ENCODE measurements at places on chromosomes 7 and 10. TPM values are rescaled to one million over a fixed set of nuclear protein-coding genes. Genes with fewer than 3 reads are reported as not detected.

Gene CDH23
- total RNA-seq: 2.1 TPM

Gene GRID1
- 0.38 TPM for total RNA-seq

Gene CALML3
- total RNA-seq: not detected

Gene ANK3
- 70.2 TPM for total RNA-seq

Gene SPDYE5
- total RNA-seq: not detected

Gene CRHR2
- total RNA-seq: not detected

Gene BAIAP2L1
- 38.4 TPM for total RNA-seq

Gene SAMD9
- not detected for total RNA-seq

Gene C10orf143
- total RNA-seq: 3.5 TPM

- no peak overlapping the region for H3K27ac ChIP-seq
Measured at GRCh38 chr10:129811208-129811607, 152.9 kb downstream of the EBF3 start.

DNA sequence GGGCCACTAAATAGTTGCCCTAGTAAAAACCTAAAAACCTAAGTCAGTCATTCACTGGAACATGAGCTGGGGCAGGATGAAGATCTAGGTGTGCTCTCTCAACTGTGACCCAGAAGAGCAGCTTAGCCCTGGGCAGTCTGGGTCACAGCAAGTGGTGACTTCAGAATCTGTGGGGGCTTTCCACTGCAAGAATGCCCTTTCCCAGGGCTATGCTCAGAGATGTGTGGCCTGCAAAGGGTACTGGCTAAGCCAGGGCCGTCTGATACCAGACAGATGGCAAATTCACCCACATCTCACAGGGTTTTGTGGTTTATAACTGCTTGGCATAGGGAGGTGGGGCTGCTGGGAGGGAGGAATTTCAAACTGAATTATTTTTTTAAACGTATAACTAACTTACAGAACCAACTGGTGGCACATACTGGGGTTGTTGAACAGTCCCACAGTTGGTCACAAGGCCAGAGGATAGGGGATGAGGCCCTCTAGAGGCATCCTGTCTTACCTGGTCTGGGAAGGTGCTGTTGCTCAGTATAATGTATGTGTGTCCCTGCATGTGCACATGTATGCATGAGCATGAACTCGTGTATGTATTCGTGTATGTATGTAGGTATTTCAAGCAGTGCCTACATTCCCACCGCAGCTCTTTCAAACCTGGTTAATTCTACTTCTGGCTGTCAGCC is 63.2 kb downstream of the PRPF18 start:
- H3K4me1 ChIP-seq: no peaks in the 10 kb centered on the region
- peaks cover 41% of the 10 kb centered on the region for H3K36me3 ChIP-seq
- H3K27me3 ChIP-seq: no peaks in the 10 kb centered on the region

DNA sequence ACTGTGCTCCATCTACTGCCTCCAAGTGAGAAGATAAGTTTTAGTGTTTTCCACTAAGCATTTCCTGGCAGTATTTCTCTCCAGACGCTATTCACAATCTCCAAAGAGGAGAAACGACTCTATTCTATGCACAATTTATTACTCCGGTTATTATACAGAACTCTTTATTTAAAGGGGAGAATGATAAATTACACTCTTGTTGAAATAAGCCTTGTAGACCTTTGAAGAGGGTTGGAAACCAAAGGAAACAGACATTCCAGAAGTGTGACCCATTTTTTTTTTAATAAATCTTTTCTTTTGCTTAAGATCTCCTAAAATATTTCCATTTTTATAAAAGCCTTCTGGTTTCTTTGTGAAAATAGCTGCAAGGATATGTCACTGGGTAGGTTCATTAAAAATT is 76.1 kb upstream of the HDAC9 start:
- H3K27me3 ChIP-seq: no peaks in the 10 kb centered on the region
- no peak overlapping the region for H3K4me3 ChIP-seq
- no peak for DNase-seq
- H3K36me3 ChIP-seq: no peaks in the 10 kb centered on the region
- H3K27ac ChIP-seq: no peak overlapping the region

GRCh38 chr7:101021703-101022102 is 1.8 kb downstream of the MUC17 start:
- H3K4me3 ChIP-seq: no peak overlapping the region
- no peaks in the 10 kb centered on the region for H3K36me3 ChIP-seq
- no peak for DNase-seq
- H3K27ac ChIP-seq: no peak overlapping the region
- H3K4me1 ChIP-seq: no peaks in the 10 kb centered on the region

DNA sequence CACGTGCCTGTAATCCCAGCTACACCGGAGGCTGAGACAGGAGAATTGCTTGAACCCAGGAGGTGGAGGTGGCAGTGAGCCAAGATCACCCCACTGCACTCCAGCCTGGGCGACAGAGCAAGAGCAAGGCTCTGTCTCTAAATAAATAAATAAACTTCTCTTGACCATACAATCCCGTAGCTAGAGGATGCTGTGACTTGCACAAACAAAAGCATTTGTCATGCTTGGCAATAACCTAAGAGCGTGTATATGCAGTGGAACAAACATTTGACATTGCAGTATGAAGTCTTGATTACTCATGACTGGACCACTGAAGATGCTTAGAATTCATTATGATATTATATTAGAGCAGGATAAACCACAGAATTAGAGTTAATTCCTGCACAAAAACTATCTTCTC is 1.4 kb upstream of the C7orf57 start:
- no peak overlapping the region for H3K27ac ChIP-seq
- no peaks in the 10 kb centered on the region for H3K36me3 ChIP-seq
- H3K27me3 ChIP-seq: peaks cover 41% of the 10 kb centered on the region
- DNase-seq: no peak
- no peak overlapping the region for H3K4me3 ChIP-seq
- peaks cover 6% of the 10 kb centered on the region for H3K4me1 ChIP-seq

GRCh38 chr7:159000859-159001435 is 143.7 kb downstream of the VIPR2 start:
- no peak overlapping the region for H3K27ac ChIP-seq
- no peaks in the 10 kb centered on the region for H3K27me3 ChIP-seq
- DNase-seq: no peak

GRCh38 chr7:120981888-120982615 is 6.5 kb upstream of the CPED1 start:
- peaks cover 63% of the 10 kb centered on the region for H3K27me3 ChIP-seq
- no peak overlapping the region for H3K27ac ChIP-seq
- no peak for DNase-seq

GRCh38 chr7:32108651-32109050 is 38.4 kb upstream of the PDE1C start:
- no peaks in the 10 kb centered on the region for H3K27me3 ChIP-seq
- H3K4me1 ChIP-seq: no peaks in the 10 kb centered on the region
- DNase-seq: no peak
- H3K27ac ChIP-seq: no peak overlapping the region
- H3K36me3 ChIP-seq: no peaks in the 10 kb centered on the region
- H3K4me3 ChIP-seq: no peak overlapping the region

GRCh38 chr10:69315610-69316312 is 37.5 kb downstream of the HK1 start:
- DNase-seq: peak; percentile 42
- H3K4me3 ChIP-seq: no peak overlapping the region
- no peaks in the 10 kb centered on the region for H3K27me3 ChIP-seq
- no peaks in the 10 kb centered on the region for H3K36me3 ChIP-seq

DNA sequence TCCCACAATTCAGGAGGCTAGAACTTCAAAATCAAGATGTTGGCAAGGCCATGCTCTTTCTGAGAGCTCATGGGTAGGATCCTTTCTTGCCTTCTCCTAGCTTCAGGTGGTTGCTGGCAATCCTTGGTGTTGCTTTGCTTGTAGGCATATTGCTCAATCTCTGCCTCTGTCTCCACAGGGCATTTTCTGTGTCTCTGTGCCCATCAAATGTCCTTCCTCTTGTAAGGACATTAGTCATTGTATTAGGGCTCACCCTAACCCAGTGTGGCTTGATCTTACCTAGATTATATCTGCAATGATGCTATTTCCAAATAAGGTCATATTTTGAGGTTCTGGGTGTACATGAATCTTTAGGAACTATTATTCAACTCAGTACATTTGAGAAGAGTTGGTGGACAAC is 20.1 kb downstream of the BET1 start:
- no peak overlapping the region for H3K27ac ChIP-seq
- no peaks in the 10 kb centered on the region for H3K4me1 ChIP-seq
- no peaks in the 10 kb centered on the region for H3K36me3 ChIP-seq
- DNase-seq: no peak

- H3K27ac ChIP-seq: no peak overlapping the region
- H3K36me3 ChIP-seq: no peaks in the 10 kb centered on the region
- H3K4me3 ChIP-seq: no peak overlapping the region
- no peaks in the 10 kb centered on the region for H3K27me3 ChIP-seq
- H3K4me1 ChIP-seq: no peaks in the 10 kb centered on the region
Measured at GRCh38 chr7:135803143-135803542, 54.5 kb upstream of the FAM180A start.

DNA sequence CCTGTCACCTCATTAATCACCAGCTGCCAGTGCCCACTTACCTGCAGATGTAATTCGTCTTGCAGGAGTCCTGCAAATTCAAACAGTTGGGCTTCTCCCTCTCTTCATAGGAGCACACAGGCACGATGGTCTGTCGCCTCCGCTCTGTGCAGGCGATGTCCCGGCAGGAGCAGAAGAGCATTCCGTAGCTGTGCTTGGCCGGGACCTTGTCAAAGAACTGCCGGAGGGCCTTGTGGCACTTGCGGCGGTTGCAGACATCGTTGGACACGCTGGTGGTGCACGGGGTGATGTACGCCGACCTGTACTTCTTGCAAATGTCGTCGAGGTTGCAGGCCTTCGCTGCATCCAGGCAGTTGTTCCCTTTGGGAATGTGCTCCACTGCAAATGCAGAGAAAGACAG is 147.8 kb downstream of the GFRA1 start:
- H3K27me3 ChIP-seq: no peaks in the 10 kb centered on the region
- no peaks in the 10 kb centered on the region for H3K4me1 ChIP-seq
- H3K4me3 ChIP-seq: no peak overlapping the region
- H3K36me3 ChIP-seq: no peaks in the 10 kb centered on the region

- H3K27me3 ChIP-seq: no peaks in the 10 kb centered on the region
- peak; percentile 51 for DNase-seq
- peak overlapping the region; percentile 88 for H3K4me3 ChIP-seq
- no peak overlapping the region for H3K27ac ChIP-seq
- H3K36me3 ChIP-seq: peaks cover 20% of the 10 kb centered on the region
- H3K4me1 ChIP-seq: no peaks in the 10 kb centered on the region
Measured at GRCh38 chr10:26697922-26698608, 564 bp downstream of the PDSS1 start.

GRCh38 chr10:71605263-71605962 is 114.2 kb downstream of the C10orf105 start:
- no peaks in the 10 kb centered on the region for H3K4me1 ChIP-seq
- H3K36me3 ChIP-seq: no peaks in the 10 kb centered on the region
- H3K4me3 ChIP-seq: no peak overlapping the region
- H3K27ac ChIP-seq: no peak overlapping the region
- no peaks in the 10 kb centered on the region for H3K27me3 ChIP-seq

- no peak overlapping the region for H3K27ac ChIP-seq
- H3K27me3 ChIP-seq: no peaks in the 10 kb centered on the region
- peak; percentile 75 for DNase-seq
- H3K4me3 ChIP-seq: no peak overlapping the region
Measured at GRCh38 chr10:70331486-70332268, 47.9 kb upstream of the NPFFR1 start.

DNA sequence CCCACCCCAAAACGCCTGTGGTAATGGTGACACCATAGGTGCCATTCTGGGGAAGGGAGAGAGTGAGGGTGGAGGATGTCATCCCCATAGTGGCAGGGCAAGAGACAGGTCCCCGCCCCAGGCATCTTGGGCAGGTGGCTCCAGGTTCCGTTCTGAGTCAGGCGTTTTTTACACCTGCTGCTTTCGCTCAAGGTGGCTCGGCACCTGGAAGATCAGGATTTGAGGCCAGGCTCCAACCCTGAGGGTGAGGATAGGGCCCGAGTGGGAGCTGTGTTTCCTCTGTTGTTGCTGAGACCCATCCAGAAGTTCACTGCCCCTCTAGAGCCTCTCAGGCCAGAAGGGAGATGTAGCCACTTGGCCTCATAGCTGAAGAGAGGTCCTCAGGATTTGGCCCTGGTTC is 36.6 kb upstream of the DUSP5 start:
- DNase-seq: peak; percentile 40
- H3K4me1 ChIP-seq: no peaks in the 10 kb centered on the region
- no peaks in the 10 kb centered on the region for H3K36me3 ChIP-seq
- no peak overlapping the region for H3K27ac ChIP-seq
- no peak overlapping the region for H3K4me3 ChIP-seq

- no peak overlapping the region for H3K27ac ChIP-seq
- H3K4me3 ChIP-seq: no peak overlapping the region
- H3K36me3 ChIP-seq: no peaks in the 10 kb centered on the region
- DNase-seq: peak; percentile 85
- H3K4me1 ChIP-seq: peaks cover 8% of the 10 kb centered on the region
Measured at GRCh38 chr10:33115738-33116719, 158.0 kb upstream of the ITGB1 start.

- no peaks in the 10 kb centered on the region for H3K4me1 ChIP-seq
- H3K4me3 ChIP-seq: no peak overlapping the region
- H3K27me3 ChIP-seq: no peaks in the 10 kb centered on the region
- H3K36me3 ChIP-seq: no peaks in the 10 kb centered on the region
- H3K27ac ChIP-seq: no peak overlapping the region
Measured at GRCh38 chr10:8463853-8464252, 409.4 kb downstream of the GATA3 start.

DNA sequence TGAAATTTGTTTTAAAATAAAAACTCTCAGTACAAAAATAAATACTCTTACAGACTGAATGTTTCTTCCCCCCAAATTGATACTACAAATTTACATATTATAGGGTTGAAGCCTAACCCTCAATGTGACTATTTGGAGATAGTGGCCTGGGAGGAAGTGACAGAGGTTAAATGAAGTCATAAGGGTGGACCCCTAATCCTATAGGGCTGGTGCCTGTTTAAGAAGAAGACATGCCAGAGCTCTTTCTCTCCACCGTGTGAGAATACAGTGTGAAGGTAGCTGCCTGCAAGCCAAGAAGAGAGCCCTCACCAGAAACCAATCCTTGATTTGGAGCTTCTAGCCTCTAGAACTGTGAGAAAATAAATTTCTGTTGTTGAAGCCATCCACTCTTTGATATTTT is 67.6 kb downstream of the MCU start:
- H3K36me3 ChIP-seq: no peaks in the 10 kb centered on the region
- H3K27me3 ChIP-seq: no peaks in the 10 kb centered on the region
- no peak for DNase-seq
- no peak overlapping the region for H3K4me3 ChIP-seq

- no peak overlapping the region for H3K27ac ChIP-seq
- H3K4me1 ChIP-seq: peaks cover 6% of the 10 kb centered on the region
- no peak overlapping the region for H3K4me3 ChIP-seq
- DNase-seq: no peak
- H3K36me3 ChIP-seq: no peaks in the 10 kb centered on the region
Measured at GRCh38 chr10:85668522-85668921, 698.1 kb downstream of the GRID1 start.

GRCh38 chr7:106329408-106329807 is 44.6 kb upstream of the NAMPT start:
- no peak for DNase-seq
- H3K4me1 ChIP-seq: peaks cover 6% of the 10 kb centered on the region
- no peak overlapping the region for H3K27ac ChIP-seq
- no peaks in the 10 kb centered on the region for H3K27me3 ChIP-seq
- no peaks in the 10 kb centered on the region for H3K36me3 ChIP-seq

- DNase-seq: no peak
- no peaks in the 10 kb centered on the region for H3K36me3 ChIP-seq
- no peak overlapping the region for H3K27ac ChIP-seq
- peaks cover 13% of the 10 kb centered on the region for H3K4me1 ChIP-seq
- H3K4me3 ChIP-seq: no peak overlapping the region
- no peaks in the 10 kb centered on the region for H3K27me3 ChIP-seq
Measured at GRCh38 chr7:21967598-21968003, 21.9 kb upstream of the CDCA7L start.

GRCh38 chr10:1086787-1087186 is 30.6 kb downstream of the WDR37 start:
- peaks cover 51% of the 10 kb centered on the region for H3K36me3 ChIP-seq
- no peak overlapping the region for H3K4me3 ChIP-seq
- no peak for DNase-seq
